ENCODE measurements at places on chromosomes 2 and 18.

DNA sequence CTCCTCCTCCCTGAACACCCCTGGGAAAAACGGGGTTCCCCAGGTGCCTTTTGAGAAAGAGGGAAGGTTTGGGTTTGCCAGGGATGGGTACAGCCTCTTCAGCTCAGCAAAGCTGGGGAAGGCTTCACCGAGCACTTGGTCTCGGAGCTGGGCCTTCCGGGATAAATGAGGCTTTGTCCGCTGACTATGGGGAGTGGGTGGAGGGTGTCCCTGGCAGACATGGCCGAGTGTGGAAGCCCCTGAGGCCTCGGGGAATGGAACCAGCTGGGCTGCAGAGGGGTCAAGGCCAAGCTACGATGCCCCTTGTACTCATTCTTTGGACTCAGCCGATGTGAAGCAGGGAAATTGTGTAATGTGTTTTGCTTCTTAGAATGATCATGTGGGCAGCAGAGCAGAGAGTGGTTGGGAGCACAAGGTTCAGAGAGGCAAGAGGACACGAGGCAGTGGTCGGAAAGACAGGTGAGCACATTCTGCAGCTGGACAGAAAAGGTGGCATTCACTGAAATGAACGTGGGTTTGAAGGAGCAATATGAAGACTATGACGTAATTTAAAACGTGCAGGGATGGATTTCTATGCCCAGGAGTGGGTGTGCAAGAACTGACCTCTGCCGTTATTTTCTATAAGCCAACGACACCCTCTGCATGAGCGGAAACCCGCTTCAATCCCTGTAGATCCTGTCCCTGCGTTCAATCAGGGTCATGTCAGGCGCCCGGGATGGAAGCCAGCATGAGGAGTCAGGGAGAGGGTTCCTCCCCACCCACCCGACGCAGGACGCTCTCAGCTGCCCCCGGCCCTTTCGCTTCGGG is 142.6 kb downstream of the PXDN start:
- no peak for DNase-seq

DNA sequence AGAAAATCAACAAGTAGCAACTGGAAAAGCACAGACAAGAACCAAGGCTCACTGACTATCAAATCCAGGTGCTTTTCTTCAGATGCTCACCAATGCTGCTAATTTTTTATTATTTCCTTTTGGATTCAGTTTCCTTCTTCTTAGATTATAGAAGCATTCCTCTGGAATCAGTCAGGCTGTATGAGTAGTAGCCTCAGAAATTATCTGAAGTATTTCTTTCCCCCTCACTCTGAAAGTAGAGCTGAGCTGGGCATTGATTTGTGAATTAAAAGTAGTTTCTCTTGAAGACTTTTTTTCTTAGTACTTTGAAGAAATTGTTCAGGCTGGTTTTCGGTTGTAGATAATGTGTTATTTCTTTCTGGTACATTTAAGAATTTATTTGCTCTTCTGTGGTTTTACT is 273.7 kb downstream of the NOL4 start:
- DNase-seq = no peak

- DNase-seq = no peak
These were observed 427 bp downstream of the RBKS start for GRCh38 chr2:27889774-27890145.

GRCh38 chr2:28587526-28588291 is 91.8 kb downstream of the PLB1 start:
- DNase-seq = no peak

- no peak for DNase-seq
These were observed 4.2 kb downstream of the STAMBP start for GRCh38 chr2:73832930-73833329.
